CD4-positive, alpha-beta memory T cell (primary cell): ENCODE measurements at places on chromosomes 2 and 18. TPM values are rescaled to one million over a fixed set of nuclear protein-coding genes. Genes with fewer than 3 reads are reported as not detected.

DNA sequence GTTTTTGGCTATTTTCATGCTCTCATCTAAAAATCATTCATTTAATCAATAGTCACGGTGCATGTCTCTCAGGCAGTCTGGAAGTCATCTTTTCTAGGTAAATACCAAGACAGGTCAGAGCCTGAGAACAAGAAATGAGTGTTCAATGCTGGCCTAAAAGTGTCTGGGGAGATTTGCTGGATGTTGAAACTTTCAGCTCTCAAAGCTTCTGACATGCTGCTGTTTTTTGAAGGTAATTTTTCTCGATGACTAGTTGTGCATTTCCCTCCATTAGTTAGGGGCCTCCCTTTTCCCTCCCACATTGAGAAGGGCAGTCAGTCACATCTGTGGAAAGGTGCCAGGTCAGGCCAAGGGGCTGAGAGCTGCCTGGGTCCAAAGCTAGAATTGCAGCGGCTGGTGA, 115.6 kb downstream of the LPIN1 start:
- no peak for DNase-seq

DNA sequence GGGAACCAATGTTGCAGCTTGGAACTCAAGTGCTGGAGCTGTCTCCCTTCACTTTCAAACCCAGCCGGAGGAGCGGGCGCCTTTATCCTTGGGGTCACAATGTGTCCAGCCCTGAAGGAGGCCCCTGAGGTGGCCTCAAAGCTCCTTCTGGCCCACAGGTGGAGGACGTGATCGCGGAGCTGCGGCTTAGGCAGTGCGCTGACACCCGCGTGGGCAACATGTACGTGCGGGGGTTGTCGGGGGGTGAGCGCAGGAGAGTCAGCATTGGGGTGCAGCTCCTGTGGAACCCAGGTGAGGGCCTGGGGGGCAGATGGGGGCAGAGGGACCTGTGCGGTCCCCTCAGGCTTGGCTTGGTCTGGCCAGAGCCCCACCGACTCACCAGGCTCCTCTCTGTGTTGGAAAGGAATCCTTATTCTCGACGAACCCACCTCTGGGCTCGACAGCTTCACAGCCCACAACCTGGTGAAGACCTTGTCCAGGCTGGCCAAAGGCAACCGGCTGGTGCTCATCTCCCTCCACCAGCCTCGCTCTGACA, 13.5 kb downstream of the ABCG8 start:
- no peak for DNase-seq

DNA sequence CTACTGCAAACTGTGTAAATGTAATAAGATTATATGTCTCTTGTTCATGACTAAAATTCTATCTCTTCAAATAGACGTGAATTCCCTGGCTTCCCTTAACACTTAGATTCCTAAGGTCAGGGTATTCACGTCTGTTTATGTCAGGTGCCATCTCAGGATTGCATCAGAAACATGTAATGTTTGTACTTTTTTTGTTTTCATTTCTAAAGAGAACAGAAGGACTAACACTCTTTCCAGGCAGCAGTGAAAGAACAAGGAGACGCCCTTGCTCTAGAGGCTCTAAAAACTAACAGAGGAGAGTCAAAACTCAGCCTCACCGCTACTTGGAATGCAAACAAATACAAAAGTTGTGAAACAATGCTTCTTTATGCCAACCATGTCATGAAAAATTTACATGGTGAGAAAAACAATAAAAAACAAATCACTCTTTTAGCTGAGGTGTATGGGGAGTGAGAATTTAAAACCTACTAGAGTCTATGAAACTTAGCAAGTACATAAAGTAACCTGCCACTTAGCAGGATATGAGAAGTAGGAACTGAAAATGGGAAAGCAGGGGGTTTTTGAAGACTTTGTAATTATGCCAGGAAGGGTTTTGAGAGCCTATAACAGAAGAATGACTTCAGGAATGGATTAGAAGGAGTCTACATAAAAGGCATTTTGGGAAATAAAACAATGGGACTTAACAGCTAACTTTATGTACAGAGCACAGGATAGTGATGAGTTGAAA, 522.7 kb downstream of the THSD7B start:
- no peak for DNase-seq

DNA sequence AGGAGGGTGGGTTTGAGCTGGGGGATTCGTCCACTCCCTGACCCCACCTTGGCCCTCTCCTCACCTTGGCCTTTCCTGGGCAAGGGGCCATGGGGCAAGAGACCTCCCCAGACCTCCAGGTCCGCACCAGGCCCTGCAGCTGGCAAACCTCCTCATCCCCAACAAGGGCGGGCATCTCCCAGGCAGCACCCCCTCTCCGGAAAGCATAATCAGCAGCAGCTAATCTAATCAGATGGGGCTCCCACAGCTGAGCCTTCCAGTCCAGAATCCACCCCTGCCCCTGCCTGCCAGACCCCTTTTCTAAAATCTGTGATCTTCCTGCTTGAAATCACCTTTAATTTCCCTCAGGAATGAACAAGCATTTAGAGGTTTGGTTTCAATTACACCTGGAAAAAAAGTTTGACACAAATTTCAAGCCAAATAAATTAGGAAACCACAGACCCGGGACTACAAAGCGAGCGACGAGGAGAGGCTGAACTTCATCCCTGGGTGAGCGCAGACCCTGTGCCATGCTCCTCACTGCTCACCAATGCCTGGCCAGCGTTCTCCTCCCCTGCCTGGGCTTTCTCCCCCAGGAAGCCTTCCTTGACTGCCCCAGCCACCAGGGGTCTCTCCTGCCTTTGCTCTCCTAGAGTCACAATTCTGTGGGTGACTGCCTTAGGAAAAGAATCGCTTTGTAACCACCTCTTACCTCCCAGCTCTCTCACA, 143.0 kb upstream of the MYCN start:
- DNase-seq, result no peak

GRCh38 chr2:157856187-157856515, 20.0 kb downstream of the ACVR1 start:
- DNase-seq, result no peak

DNA sequence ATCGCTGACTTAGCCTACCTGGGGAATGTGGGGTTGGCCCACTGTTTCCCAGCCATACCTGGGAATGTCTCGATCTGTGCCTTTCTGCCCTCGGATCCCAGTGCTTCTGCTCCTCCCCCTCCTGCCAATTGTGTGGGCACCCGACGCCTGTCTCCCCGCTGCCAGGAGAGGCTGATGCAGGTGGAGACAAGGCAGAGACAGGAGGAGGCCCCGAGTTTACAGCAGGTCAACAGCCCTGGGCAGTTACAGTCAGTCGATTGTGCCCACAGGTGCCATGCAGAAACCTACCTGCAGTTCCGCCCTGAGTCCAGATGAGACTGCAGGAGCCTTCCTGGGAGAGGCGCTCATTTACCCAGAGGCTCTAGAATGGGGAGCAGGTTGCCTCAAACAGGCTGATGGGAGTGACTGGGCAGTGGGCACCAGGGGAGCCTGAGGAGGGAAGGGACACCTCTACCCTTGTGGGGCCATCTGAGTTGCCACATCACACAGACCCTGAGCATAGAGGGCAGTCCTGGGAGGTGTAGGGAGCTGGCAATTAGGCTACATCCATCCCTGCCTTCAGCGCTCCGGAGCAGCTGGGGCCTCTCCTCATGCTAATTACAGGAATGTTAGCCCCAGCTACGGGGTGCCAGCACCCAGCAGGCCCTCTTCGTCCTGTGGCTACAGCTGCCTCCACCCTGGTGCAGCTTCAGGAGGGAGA, 300.1 kb downstream of the NDUFA10 start:
- DNase-seq, result no peak

GRCh38 chr2:219574484-219575311, 2.6 kb downstream of the INHA start:
- DNase-seq, result no peak

DNA sequence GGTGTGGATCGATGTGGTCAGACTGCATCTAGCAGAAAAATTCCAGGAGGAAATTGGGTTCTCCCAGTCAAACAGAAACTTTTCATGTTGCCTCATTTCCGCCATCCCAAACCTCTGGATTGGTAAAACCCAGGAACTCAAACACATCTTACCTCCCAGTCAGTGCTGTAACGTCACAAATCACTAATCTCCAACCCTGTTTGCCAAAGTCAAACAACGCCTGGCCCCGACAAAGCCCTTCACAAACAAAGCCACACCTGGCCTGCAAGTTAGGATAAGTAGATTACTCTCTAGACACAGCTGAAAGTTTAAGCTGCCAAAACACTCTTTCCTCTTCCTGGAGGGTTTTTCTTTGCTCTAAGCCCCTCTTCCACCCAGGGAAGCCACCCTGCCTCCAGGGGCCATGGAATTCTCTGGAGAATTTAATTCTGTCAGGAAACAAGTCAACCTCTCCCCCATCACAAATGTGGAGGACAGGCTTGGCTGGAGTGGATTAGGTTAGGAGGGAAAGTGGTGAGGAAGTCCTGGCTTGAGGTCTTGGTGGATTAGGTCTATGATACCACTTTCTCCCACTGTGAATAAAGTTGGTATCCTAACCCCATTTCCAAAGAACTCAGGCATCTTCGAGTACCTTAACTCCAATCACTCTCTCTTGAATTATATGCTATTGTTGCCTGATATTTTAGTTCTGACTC, 86.7 kb downstream of the LYPD6B start:
- no peak for DNase-seq

- peak; percentile 55 for DNase-seq
Measured at GRCh38 chr2:3423492-3424170, 44.1 kb downstream of the TRAPPC12 start.

DNA sequence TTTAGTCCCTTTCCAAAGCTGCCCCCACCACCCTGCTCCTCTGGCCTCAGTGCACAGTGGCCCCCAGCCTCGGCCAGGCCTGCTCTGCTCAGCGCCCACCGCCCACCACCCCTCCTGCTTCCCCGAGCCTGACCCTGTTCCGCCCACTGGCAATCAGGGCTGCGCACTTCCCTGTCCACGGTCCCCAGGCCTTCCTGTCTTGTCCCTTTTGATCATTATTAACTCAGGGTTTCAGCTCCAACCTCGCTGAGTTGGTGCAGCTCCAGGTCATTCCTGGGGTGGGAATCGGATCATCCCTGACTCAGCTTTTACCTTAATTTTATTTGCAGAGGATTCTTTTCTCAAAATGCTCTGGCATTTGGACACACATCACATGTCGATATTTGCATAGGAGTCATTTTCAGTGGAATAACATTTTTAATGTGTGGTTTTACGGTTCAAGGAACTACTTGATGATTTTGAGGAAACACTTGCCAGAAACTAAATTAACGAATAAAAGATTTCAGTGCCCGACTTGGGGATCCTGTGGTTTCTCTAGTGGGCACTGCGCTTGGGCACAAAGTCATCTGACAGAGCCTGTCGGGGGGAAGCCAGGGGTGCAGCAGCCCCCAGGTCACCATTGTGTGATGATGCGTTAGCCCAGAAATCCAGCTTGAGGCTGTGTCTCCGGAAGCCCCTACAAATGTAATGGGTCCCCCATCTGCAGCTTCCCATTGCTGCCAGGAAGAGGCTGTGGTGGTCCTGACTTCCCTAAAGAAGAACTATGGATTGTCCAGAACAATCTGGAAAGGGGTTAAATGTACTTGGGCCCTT, 1.0 kb upstream of the ESPNL start:
- no peak for DNase-seq

Gene CAPN14
- total RNA-seq, result 0.53 TPM
